ENCODE measurements at places on chromosomes 7 and 10.

DNA sequence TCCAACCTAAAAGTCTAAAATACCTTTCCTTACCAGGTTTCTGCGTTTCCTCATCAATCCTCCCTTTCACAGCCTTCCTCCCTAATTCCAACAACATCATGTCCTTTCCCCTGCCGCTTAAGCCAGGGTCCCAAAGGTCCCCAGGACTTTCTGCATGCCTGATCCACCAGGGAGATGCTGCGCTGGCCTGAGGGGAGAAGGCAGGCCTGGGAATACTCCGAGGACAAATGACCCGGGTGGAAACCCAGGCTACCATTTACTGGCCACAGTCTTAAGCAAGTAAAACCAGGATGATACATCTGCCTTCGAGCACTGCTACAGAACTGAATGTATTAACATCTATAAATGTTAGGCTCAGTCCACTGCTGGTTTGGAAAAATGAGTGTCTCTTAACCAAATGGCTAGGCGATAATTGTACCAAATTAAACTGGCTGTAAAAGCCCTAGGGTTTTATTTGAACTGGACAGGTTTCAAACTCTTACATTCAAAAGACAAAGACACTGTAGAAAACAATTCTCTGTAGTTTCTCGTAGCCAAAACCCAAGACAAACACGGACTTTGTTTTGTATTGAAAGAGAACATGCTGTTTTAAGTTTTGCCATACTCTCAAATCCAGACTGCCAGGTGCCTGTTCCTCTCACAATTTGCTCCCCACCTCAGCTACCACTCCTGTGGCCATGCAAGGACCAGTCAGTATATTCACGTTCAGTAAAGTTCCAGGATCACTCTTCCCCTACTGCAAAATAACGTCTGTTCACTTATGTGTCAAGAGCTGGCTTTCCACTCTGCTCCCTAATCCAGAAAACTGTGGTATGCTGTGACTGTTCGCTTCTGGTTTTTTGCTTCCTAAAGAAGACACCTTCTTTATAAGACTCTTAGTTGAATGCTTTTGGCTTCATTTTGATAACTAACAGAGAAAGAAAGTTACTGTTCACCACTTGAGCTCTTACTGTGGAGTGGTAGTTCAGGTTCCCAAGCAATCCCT lies 145.7 kb downstream of the RNF216 start:
- no peak for DNase-seq

DNA sequence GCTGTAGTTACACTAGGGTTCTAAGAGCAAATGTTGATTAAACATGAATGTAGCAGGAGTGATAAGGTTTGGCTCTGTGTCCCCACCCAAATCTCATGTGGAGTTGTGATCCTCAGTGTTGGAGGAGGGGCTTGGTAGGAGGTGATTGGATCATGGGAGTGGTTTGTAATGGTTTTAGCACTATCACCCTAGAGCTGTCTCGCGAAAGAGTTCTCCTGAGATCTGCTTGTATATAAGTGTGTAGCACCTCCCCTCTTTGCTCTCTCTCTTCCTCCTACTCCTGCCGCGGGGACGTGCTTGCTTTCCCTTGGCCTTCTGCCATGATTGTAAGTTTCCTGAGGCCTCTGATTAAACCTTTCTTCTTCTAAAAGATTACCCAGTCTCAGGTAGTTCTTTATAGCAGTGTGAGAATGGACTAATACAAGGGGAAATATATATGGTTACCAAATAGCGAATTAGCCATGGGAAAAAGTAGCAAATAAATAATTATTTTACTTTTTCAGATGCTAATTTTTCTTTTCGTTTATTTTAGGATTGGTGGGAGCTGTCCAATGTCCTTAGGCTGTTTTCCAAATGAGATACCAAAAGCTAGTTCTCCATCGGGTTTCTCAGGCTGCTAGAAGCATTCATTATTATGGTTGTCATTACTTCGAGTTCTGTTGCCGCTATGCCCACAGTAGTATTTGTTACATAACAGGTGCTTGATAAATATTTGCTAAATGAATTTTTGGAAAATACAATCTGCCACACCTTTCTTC lies 58.7 kb downstream of the PTEN start:
- DNase-seq = no peak

DNA sequence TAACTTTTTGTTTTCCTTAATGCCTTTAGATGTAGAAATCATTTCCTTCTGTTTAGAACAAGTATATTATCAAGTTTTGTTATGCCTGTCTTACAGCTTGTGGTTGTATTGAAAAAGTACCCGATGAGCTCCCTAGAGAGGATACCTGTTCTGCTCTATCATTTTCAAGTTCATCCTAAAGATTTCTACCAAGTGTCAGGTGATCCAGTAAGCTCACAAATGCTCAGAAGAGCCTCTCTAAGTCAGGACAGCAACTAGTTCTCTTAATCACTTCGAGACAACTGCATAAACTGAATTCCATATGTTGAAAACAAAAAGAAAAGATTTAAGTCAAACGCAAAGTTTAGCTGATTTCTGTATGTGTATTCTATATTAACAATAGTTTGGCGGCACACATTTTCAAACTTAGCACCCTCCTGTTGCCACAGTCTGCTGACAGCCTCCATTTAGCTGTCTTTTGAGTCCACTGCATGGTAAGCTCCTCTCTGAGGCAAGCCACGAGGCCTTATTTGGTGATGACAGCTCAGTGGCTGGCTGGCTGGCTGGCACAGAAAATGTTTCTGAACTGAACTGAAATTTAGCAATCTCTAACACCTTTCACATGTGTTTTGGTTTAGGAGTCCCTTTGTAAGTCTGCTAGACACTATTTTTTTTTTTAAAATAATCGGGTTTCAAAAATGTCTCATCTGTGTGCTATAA lies 59.4 kb downstream of the SEMA3C start:
- DNase-seq = no peak

DNA sequence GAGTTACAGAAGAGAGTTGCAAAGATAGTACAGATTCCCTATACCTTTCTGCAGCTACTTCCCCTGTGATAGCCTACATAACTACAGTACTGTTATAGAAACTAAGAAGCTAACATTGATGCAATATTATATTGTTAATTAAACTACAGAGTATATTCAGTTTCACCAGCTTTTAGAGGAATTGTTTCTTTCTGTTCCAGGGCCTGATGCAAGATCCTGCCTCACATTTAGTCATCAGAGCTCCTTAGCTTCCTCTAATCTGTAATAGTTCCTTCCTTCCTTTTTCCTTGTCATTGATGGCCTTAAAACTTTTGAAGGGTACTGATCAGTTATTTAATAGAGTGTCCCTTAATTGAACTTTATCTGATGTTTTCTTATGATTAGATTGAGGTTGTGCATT lies 56.8 kb downstream of the SDHAF3 start:
- no peak for DNase-seq

GRCh38 chr7:158276414-158277218 lies 311.0 kb downstream of the PTPRN2 start:
- no peak for DNase-seq

GRCh38 chr7:106045586-106045985 lies 66.5 kb downstream of the SYPL1 start:
- no peak for DNase-seq

All from activated CD4-positive, alpha-beta T cell treated with anti-CD3 and anti-CD28 coated beads for 48 hours (primary cell).